ENCODE measurements at places on chromosomes 4 and X.
A peak's percentile ranks its signal among the peaks of the same experiment; 100 is the strongest.

GRCh38 chr4:48017108-48017571, 568 bp downstream of the NIPAL1 start:
- DNase-seq = peak; percentile 72

- no peak for DNase-seq
These were observed 1142.2 kb downstream of the ADGRL3 start for GRCh38 chr4:62342346-62342745.

DNA sequence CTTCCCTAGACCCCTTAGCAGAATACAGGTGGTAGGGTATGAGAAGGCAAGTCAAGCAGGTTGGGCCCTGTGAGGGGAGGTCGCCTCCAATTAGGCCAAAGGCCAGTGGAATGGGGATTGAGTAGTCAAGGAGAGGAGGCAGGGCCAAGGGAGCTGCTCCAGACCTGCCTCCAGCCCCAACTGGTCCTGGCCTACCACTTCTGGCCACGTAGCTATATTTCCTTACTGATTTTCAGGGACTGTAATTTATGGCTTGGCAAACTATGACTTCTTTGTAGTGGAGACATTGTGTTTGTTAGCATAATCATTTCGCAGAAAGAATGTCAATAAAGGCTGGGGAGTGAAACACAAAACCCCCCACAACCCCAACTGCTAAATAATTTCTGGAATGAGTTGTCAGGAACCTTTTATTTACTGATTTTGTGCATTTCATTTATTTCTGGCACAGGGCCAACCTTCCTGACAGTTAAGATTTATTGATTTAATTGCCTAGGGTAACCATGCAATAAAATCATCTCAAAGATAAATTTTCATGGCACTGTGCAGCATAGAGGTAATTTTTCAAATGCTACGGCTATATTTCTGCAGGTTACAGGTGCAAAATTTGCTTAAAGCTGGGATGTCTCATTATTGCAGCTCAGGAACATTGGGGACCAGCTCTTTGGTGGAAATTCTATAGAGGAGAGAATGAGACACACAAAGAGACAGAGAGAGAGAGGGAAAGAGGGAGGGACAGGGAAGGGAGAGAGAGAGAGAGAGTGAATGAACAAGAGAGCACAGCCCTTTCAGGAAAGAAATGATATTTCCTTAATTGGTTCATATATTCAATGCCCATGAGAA, 494.9 kb downstream of the IDS start:
- DNase-seq = peak; percentile 72

GRCh38 chrX:48714573-48714972, 18.0 kb downstream of the SUV39H1 start:
- no peak for DNase-seq

- DNase-seq = no peak
These were observed 183.5 kb downstream of the MSL3 start for GRCh38 chrX:11941571-11941970.

DNA sequence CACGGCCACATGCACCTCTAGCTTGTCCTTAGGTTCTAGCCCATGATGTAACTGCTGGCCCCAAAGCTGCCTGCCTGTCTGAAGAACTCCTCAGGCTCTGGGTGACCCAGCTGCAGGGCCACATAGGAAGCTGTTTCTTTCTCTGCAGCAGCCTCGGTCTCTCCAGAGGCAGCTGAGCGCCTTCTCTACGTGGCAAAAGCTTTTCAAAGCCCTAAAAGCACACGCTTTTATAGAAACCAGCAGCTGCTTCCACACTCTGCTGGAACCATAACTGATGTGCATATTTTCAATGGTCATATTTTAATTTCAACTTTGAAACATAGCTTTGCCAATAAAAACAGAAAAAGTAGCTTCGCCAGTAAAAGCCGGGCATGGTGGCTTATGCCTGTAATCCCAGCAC, 37.4 kb downstream of the FAM53A start:
- no peak for DNase-seq

- DNase-seq = no peak
These were observed 7.5 kb downstream of the STIM2 start for GRCh38 chr4:26867914-26868684.

DNA sequence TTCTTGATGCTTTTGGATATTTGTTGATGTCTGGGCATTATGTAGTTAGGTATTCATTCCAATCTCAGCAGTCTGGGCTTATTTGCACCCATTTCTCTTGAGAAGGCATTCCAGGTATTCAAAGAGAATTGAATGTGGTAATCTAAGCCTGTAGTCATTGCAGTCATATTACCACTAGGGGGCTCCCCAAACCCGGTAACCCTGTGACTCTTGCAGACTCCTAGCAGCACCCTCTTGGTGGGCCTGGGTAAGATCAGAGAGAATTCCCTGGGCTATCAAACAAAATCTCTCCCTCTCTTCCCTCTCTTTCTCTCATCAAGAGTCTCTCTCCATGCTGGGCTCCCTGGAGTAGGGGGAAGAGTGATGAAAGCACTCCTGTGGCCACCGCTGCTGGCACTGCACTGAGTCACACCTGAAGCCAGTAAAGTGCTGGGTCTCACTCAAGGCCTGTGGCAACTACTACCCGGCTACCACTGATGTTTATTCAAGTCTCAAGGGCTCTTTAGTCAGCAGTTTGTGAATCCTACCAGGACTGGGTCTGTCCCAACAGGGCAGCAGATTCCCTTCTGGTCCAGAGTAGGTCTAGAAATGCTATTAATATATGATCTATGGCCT, 187.7 kb upstream of the NUDT10 start:
- peak; percentile 5 for DNase-seq

GRCh38 chrX:8960957-8961468, 72.9 kb downstream of the FAM9B start:
- DNase-seq = no peak

DNA sequence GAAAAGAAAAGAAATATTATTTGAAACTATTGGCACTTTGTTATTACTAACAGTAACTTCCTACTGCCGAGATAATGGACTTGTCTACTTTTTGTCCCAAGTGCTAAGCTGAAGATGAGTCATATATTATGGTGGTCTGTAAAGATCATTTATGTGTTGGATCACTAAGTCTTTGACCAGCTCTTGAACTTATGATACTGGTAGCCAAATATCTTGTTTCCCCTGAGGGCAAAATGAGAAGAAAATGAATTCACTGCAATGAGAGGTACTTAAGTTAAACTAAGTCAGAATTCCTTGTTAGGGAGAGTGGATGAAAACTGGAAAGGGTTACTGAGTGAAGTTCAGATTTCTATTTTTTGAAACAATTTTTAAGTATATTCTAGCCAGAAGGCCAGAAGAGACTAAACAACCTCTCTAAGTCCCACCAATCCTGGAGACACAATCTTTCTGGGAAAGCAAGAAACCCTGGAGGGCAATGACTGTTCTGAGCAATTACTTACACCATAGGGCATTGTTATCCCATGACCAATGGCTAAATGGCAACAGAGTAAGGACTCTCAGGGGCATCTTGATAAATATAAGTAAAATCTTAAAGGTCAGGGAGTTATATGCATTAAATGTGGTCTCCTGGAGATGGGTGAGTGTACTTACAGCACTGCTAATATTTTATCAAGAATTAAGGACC, 287.7 kb downstream of the STIM2 start:
- no peak for DNase-seq

DNA sequence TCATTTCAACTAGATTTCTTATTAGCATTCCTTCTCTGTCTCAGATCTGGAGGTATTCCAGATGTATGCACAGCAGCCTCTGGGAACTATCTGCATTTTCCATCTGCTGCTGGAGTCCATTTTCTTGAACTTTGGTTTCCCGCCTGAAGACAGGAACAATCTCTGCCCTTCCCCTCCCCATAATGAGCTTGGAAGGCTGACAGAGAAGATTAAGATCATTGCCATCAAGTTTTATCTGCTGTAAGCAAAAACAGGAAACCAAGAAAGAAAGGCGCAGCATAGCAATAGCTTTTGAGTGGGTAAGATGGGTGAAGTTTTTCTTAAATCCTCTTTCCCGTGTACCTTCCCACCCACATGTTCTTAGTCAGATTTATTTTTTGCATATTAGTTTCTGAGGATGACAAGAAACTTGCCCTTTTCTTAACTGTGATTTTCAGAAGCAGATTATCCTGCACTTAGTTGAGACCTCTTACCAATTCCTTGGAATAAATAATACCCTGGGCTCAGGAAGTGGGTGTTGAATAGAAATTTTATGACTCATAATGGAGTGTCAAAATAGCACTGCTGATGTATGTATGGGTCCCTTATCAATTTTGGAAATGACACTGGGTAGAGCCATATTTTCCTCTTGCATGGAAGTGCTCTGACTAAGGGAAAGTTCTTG, 78.3 kb downstream of the CT47B1 start:
- no peak for DNase-seq

GRCh38 chr4:126247409-126247808, 932.7 kb downstream of the FAT4 start:
- DNase-seq = no peak

GRCh38 chr4:88268913-88269312, 15.4 kb downstream of the PPM1K start:
- no peak for DNase-seq

DNA sequence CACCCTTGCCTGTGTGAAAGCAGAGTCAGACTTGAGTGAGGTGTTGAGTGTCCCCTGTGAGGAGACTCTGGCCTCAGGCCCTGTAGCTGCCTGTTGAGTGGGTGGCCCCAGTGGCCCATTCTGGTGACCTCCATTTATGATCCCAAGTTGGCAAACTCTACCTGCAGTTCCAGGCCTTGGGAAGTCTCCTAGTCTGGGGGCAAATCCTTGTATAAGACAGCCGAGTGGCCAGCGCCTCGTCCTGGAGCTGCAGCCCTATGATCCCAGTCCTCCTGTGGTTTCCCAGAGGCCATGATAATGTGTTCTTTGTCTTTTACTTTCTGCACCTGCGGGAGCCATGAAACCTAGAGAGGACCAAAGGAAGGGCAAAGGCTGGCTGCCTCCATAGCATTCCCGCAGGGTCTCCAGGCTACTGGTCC, 58.7 kb downstream of the NBDY start:
- DNase-seq = no peak
